Bronchial epithelial cell (primary cell): ENCODE measurements at places on chromosomes 16 and 17. TPM values are rescaled to one million over a fixed set of nuclear protein-coding genes. Genes with fewer than 3 reads are reported as not detected.

GRCh38 chr16:82586130-82586529, 40.6 kb upstream of the CDH13 start:
- DNase-seq, result no peak

- no peak for DNase-seq
Observed at GRCh38 chr16:10020866-10021265, 161.4 kb downstream of the GRIN2A start.

- no peak for DNase-seq
Observed at GRCh38 chr17:51913491-51914205, 244.9 kb downstream of the CA10 start.

GRCh38 chr16:24478401-24478800, 61.0 kb upstream of the RBBP6 start:
- DNase-seq, result no peak

GRCh38 chr17:80045703-80046102, 9.3 kb downstream of the CCDC40 start:
- DNase-seq, result no peak

DNA sequence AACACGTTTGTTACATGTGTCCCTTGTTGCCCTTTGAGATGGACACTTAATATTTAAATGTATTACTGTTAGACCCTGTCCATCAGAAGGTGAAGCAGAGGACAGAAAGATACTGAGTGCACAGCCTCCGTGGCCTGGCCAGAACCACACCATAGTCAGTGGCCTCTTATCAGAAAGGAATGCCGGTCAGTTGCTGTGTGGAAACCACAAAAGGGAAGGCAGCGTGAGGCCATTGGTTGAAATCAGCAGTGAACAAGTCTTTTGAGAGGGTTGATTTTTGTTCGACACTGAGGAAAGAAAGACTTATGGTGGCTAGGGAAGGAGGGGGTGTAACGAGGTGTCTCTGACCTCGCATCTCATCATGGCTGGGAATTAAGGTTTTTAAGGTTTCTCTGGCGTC, 85.4 kb upstream of the CLEC18A start:
- no peak for DNase-seq

DNA sequence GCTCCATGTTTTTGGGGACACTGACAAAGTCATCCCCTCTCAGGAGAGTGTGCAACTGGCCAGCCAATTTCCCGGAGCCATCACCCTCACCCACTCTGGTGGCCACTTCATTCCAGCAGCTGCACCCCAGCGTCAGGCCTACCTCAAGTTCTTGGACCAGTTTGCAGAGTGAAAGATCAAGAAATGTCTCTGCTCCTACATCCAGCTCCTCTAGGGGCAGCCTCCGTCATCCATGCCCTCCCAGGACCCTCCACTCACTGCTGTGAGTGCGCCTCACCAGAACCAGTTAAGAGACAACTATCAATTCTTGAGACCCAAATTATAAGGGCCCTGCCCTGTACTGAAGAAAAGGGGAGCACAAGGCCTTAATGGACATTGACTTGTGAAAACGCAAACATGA, 1.1 kb downstream of the OVCA2 start:
- no peak for DNase-seq

GRCh38 chr17:69228576-69228975, at the start of gene ABCA10:
Gene ABCA10, minus strand, starts transcription at chr17:69228824. Its CDS starts 3,466 bp downstream, at chr17:69225358.
- DNase-seq, result no peak

DNA sequence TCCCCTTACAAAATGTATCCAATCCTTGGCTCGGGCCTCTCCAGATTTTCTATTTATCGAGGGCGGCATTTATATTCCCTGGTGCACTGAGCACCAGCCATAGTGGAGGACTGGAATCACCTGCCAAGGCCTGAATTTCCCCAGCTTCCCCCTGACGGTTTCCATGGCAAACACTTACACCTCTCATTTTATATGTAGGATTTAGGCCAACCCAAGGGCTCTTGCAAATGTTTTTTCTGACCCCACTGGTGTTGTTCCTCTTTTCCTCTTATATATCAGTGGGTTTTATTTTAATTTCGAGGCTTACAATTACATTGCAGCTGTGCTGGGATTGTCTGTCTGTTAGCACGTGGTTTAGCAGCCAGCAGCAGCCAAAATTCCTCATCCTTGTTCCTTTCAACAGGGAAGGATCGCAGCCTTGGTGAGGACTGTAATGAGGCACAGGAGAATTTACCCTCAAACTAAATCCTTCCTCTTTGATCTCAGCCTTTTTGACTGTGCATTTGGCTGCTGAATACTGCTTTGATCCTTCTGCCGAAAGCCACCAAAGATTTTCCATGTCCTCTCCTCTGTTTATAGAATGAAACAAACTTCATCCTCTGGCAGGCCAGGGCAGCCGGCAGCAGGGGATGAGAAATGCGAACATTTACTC, 26.5 kb upstream of the CES5A start:
- DNase-seq, result no peak

- no peak for DNase-seq
Observed at GRCh38 chr16:8583732-8584131, 6.6 kb downstream of the TMEM114 start.

DNA sequence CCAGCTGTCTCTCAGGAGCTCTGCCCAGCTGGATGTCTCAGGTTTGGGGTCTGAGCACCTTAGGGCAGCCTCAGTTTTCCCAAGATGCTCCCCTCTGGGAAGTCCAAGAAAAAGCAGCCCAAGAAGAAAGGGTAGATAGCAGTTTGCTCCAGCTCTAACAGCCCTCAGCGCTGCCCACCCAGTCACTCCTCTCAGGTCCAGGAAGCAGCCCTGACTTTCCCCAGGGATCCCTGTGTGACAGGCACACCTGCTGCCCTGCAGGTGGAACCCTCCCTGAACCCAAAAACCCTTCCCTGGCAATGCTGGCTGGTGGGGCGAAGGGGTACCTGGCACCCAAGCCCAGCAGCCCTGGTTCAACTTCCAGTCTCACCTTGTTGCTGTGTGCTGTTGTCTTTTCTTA, 48.1 kb downstream of the BEAN1 start:
- no peak for DNase-seq

DNA sequence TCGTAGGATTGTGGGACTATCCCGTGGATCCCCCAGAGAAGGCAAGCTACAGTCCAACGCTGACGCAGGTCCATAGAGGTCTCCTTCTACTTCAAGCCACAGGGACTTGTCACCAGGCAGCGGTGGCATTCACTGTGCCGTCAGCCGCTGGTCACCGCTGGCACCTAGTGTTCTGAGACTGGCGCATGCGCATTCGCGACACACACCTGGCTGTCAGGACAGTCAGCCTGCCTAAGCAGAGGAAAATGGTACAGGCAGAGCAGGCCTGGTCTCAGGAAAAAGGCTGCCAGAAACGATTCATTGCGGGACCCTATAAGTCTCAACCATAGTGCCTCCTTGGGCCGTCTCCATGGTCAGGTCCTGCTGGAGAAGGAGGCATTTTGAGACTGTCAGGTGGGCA, 138.0 kb upstream of the WSB1 start:
- DNase-seq, result no peak

GRCh38 chr16:84471316-84471715, 33.1 kb downstream of the MEAK7 start:
- DNase-seq, result no peak

DNA sequence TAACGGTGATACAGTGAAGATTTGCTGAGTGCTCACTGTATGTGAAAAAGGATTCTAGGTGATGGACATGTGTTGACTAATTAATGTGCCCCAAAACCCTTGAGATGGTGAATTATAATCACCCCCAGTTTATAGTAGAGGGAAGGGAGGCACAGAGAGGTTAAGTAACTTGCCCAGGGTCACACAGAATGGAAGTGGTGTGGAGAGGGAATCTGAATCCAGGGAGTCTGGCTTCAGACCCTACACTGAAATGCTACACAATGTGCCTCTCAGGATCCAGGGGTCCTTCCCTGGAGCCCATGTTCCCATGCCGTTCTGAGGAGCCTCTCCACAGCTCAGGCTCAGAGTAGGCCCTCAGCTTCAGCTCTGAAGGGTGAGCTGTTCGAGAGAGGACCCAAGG, 11.6 kb downstream of the TRPV2 start:
- no peak for DNase-seq

- DNase-seq, result no peak
Observed at GRCh38 chr16:88610080-88610479, 28.3 kb upstream of the IL17C start.

DNA sequence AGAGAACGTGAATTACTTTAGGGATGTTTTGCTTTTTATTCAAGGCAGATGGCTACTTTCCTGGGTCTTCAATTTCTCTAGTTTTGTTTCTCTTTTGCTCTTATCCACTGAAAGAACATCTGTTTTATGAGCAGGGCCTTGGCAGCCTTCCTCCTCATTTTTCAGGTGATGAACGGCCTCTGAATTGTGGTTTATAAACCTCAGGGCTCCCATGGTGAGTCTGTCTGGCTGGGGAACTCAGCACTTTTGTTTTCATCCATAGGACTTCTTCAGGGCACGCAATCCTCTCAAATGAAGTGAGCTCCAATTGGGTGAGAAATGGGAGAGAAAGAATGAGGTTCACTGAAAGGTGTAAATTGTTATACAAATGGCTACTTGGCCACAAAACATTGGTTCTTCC, 186.4 kb upstream of the ERCC4 start:
- DNase-seq, result no peak

DNA sequence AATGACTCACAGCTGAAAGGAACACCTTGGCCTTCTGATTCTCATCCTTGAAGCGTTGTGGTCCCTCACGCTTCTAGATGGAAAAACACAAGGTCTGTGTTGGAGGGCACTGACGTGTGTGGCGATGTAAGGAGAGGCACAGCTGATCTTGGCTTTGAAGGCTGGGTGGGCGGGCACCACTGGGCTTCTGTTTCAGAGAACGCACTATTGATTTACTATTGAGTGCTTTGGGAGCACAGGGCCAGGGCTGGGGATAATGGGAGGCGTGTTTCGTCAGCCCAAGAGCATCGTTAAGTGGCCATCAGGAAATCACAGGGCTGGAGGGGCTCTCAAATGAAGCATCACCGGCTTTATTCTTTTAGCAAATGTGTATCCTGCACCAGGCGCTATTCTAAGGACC, 70.7 kb downstream of the CMIP start:
- DNase-seq, result no peak

GRCh38 chr16:12458591-12459358, 344.9 kb downstream of the CPPED1 start:
- no peak for DNase-seq

GRCh38 chr16:57403965-57404817, at the start of gene CCL17:
Gene CCL17, plus strand, starts transcription at chr16:57404767. Its CDS starts 9,166 bp downstream, at chr16:57413933.
- no peak for DNase-seq

GRCh38 chr17:34892461-34893249, 68.6 kb downstream of the CCT6B start:
- DNase-seq, result no peak

DNA sequence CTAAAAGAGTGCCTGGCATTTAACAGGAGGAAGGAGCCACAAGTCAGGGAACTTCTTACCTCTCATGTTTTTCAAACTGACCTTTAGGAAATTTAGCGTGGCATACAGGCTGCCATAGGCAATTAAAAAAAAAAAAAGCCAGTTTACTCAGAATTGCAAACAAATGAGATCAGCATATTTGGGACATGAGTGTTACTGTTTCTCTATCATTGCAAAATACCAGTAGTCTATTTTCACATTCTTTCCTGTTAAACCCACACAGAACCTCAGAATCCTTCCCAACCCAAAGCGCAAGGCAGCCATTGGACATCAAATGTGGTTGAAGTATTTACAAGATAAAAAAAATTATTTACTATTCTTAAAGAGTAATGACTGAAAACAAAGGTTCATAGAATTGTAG, 366.4 kb upstream of the DYNLRB2 start:
- DNase-seq, result peak; percentile 88

DNA sequence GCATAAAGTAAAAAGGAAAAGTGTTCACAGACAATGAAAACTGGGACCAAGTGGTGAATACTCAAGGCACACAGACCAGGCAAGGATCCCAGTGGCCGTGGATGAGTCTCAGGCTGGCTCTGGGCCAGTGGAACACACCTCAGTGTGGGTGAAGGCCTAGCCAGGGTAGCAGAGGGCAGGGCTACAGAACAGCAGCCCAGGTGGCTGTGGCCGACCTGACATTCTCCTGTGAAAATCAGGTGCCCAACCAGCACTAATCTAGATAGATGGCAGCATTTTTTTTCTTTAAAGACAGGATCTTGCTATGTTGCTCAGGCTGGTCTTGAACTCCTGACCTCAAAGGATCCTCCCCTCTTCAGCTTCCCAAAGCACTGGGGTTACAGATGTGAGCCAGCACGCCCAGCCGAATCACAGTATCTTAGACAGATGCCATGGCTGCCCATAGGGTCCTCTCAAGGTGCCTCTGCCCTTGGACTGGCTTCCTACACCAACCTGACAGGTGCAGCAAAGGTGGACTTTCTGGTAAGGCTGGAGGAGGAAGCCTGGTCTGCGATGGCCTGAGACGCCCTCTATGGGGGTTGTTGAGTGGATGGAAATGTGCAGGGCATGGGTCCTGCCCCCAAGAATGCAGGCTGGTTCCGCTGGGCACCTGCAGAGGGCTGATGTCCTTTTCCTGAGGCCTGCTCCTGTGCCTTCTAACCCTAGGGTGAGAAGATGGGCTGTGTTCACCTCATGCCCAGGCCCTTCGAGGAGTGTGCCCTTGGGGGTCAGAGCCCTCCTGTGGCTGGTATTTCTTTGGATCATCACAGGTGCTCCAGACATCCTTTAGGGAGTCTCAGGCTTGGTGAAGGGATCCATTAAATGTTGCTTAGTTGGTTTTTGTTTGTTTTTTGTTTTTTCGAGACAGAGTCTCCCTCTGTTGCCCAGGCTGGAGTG, 3.8 kb upstream of the P4HB start:
- no peak for DNase-seq

DNA sequence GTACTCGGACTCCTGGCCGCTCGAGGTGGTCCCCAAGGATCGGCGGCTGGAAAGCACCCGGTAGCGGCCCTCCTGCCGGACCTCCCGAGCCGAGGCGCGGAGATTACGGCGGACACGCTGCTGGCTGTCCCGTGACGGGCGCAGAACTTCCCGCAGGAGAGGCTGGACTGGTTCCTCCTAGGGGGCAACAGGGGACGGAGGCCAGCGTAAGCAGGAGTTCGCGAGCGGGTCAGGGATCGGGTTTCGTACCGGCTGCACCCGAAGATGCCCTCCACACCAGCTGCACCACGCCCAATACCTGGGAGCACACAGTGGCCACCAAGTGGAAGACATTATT, 341 bp downstream of the SLC7A6OS start:
- DNase-seq, result no peak

Gene GAS2L2
- under 0.01 TPM in 1 of 2 replicates, not detected in the other for total RNA-seq

Gene ABCA10
- total RNA-seq, result 0.79 and 1.3 TPM in 2 replicates

Gene UBN1
- 17.6 and 21.8 TPM in 2 replicates for total RNA-seq

Gene EPX
- not detected in 2 replicates for total RNA-seq

Gene MPG
- total RNA-seq, result 91.1 and 107 TPM in 2 replicates

Gene SRCIN1
- total RNA-seq, result under 0.01 and 0.64 TPM in 2 replicates

Gene ZNHIT3
- total RNA-seq, result 30.6 and 33.7 TPM in 2 replicates

Gene CCL13
- total RNA-seq, result not detected in 2 replicates

Gene PRSS21
- 2.8 and 4.5 TPM in 2 replicates for total RNA-seq

Gene KRTAP2-2
- total RNA-seq, result not detected in 2 replicates

Gene KRT40
- total RNA-seq, result 0.13 TPM in 1 of 2 replicates, not detected in the other

Gene NPW
- 0.13 TPM in 1 of 2 replicates, not detected in the other for total RNA-seq

Gene CDT1
- total RNA-seq, result 0.26 TPM in 2 replicates

Gene NOD2
- 2.4 and 11.6 TPM in 2 replicates for total RNA-seq

Gene EVPL
- total RNA-seq, result 27.1 and 93.3 TPM in 2 replicates

Gene CACNG3
- not detected in 2 replicates for total RNA-seq
